Stromal cell of bone marrow (primary cell): ENCODE measurements at places on chromosomes 4 and X.

GRCh38 chr4:829291-829690 lies 3.4 kb upstream of the CPLX1 start:
- DNase-seq = no peak

GRCh38 chr4:159227984-159228383 lies 125.1 kb downstream of the RAPGEF2 start:
- peak; percentile 40 for DNase-seq

DNA sequence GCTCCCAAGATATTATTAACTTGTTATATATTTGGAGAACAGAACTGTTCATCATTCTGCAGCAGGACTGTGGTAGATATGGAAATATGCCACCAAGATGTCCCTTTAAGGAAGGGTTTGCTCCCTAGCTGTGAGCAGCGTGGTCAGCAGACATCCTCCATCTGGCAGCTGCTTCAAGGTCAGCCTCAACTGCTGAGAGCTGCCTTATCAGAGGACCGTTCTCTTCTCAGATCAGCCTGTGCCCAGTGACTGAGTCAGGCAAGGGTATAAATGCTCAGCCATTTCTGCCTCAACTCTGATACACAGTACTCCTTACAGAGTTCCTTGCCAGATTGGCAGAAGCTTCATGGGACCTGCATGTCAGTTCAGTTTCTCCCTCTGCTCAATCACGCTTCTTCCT lies 63.4 kb upstream of the MAGEB2 start:
- no peak for DNase-seq

- DNase-seq = no peak
Measured at GRCh38 chr4:1321486-1321885, 25.5 kb upstream of the UVSSA start.

DNA sequence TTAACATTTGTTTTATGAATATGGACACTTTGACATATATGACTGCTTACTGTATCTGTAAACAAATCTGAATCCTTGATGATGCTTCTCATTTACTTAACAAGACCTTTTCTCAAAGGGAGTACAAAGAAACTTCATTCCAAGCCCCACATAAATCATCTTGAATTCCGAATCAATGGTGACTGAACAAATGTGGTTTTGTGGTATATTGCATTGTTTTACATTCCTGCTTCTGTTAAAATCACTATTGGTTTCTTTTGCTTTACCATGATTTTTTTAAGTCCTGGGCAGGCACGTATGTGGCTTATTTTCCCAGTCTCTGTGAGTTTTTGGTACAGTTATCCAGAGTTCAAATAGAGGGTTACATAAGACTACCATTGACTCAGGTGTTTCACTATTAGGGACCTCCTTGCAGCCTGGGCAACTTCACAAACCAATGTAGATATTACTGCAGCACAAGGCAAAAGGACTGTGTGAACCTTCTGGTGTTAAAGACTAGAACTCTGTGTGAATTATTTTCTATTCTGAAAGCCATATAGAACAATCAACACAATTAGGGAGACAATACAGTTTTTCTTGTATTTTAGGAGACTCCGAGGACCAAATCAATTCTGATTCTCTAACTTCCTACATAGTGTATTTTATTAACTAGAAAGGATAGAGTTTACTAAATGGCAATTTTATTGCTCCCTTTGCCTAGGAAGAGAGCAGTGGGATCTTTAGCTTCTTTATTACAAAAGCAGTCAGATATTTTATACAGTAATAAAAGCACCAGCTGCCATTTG lies 196.4 kb downstream of the GALNTL6 start:
- DNase-seq = no peak

- DNase-seq = no peak
Measured at GRCh38 chr4:163810755-163811154, 316.3 kb downstream of the TMA16 start.

- no peak for DNase-seq
Measured at GRCh38 chr4:178165251-178165950, 723.2 kb upstream of the AGA start.

DNA sequence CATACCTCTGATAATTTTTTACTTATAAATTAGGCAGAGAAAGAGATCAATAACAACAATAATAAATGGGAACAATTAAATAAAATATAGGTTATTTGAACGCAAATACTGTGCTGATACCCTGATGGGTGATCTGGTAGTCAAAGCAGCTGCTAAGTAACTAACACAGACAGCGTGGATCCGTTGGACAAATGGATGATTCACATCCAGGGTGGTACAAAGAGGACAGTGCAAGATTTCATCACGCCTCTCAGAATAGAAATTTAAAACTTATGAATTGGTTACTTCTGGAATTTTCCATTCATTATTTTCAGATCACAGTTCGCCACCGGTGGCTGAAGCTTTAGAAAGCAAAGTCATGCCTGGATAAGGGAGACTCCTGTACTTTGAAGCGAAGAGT lies 1066.0 kb upstream of the ADGRL3 start:
- DNase-seq = no peak

GRCh38 chrX:122868631-122869030 lies 315.4 kb upstream of the GRIA3 start:
- DNase-seq = peak; percentile 13

- peak; percentile 25 for DNase-seq
Measured at GRCh38 chr4:166435449-166435848, 562.4 kb downstream of the TLL1 start.

- DNase-seq = no peak
Measured at GRCh38 chrX:70916754-70917153, 8.2 kb upstream of the TEX11 start.

DNA sequence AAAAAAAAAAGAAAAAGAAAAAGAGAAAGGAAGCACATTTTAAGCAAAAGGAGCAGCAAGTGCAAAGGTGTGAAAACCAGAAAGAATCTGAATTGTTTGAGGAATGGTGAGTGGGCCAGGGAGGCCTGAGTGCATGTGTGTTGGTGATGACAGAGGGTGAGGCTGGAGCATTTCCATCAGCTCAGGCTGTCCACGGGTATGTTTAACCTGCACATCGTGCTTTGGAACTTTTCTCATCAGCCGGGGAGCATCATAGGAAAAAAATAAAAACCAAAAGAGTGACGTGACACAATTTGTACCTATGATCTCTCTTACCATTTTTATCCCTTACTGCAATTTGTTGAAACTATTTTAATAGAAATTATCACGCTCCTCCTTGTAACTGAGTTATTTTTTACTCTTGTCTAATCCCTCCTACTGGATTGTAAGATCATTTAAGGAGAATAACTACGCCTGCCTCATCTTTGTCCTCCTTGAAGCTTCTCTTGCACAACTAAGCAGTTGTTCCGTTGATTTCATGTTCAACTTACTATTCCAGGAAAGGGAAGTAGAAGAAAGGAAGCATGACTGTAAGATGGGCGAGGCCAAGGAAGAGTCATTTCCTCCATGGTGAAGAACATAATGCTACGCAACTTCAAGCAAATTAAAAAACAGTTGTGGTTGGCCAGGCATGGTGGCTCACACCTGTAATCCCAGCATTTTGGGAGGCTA lies 7.0 kb downstream of the PALLD start:
- no peak for DNase-seq

GRCh38 chrX:5528057-5528456 lies 700.6 kb downstream of the NLGN4X start:
- no peak for DNase-seq

GRCh38 chr4:150493851-150494250 lies 88.1 kb upstream of the MAB21L2 start:
- DNase-seq = no peak

GRCh38 chr4:108972613-108973283 lies 209.9 kb upstream of the ETNPPL start:
- no peak for DNase-seq

DNA sequence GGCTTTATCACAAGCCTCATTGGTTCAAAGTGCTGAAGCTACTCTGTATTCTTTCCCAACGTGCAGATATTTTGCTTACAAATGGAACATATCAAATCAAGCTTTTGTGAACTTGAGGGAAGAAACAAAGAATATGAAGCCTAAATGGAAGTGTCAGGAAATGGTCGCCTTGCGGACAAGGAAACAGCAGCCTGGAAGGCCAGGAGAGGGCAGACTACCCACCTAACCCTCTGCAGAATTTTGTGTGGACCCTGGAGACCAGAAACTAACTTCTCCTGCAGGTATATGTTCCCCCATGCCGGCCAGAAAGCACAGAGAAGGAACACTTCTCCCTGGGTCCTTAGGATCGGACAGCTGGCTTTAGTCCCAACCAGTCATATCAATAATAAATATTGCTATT lies 1425.8 kb downstream of the PCDH7 start:
- DNase-seq = no peak

GRCh38 chr4:170229006-170229405 lies 139.2 kb upstream of the AADAT start:
- DNase-seq = no peak

DNA sequence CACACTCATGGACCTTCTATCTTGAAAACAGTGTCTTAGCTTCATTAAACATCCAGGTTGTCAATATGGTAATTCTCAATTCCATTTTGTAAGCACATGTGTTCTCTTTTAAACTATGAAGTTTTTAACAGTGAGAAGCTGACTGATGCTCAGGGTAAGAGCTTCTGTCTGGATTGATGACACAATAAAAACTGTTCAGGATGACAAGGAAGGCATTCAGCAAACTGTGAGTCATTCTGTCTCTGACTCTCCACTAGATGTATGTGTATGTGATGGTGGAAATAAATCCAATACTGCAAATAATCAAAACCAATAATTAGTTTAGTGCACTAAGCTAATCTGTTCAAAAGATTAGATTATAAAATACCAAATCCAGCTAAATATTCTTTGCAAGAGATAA lies 115.3 kb upstream of the ARX start:
- no peak for DNase-seq

GRCh38 chr4:33302321-33302720 lies 2582.2 kb downstream of the PCDH7 start:
- DNase-seq = no peak

DNA sequence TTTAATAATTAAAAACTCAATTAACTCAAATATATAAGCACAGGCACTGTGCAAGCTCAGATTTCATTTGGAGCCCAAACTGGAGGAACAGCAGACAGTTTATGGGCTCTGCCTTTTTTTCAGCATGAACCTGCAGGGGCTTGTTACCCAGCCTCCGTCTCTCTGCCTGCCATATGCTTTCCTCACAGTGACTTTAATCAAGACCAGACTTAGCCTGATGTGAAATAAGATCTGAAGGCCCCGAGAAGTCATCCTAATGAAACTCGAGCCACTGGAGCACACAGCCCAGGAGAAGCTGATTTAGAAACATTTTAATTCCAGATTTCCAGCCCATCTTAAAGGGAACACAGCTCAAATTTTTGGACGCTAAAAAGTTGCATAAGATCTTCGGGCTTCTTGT lies 55.6 kb downstream of the SPATA18 start:
- peak; percentile 59 for DNase-seq

DNA sequence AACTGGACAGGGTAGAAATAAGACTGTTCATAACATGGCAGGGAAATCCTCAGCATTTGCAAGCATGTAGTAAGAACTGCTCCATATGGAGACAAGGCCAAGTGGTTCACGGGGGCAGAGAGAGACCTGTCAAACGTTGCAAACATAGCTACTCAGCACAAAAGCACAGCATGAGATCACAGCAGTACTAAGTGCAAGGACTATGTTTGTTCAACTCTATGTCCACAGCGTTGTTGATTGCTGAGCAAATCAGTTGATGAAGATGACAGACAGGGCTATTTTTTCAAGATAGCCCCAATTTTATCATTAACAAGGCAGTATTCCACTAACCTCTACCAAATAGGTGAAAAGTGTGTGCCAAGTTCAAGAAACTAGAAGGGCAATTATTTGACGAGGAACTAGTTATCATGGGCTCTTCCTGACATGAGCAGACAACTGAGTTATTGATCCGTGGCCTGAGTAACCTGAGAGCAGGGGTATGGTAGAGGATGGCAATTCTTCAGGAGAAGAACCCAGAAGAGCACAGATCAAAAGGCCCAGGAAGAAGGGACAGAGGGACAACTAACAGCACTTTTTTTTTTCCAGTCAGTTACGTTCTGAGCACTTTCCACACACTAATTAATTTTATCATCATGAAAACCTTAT lies 57.4 kb downstream of the SPOCK3 start:
- DNase-seq = no peak

- no peak for DNase-seq
Measured at GRCh38 chr4:83317671-83318070, 17.0 kb downstream of the HPSE start.

DNA sequence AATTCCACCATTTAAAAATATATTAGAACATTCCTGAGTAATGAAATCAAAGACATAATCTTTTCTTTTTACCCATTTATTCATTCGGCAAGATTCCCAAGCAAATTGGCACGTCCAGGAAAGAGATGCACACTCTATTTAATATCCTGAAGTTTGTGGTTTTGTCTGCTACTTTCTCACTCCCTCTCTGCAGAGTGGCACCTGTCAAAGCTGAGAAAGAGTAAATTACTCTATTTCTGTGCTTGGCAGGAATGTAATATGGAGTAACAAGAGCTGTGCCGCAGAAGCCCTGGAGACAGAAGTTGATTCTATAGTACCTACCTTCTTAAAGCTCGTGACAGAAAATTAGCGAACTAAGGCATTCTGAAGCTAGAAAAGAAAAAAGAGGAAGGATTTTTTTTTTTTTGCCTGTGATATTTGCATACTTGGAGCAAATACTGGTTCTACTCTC lies 5.5 kb downstream of the GSTCD start:
- no peak for DNase-seq

DNA sequence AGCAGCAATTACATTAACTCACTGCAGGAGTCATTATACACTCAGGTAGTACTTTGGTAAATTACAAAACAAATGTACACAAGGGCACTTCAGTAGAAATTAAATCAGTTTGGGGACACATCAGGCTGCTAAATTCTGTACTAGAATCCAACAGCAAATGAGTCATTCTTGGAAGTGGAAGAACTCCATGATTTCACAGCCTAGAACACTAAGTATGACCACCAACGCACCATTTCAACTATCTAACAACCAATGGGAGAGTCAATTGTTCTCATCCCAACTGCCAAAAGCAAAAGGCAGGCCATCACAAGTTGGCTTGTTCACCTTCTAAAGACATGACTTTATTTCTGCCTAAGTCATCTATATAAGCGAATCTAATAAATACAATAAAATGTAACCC lies 26.6 kb downstream of the PPM1K start:
- DNase-seq = no peak

DNA sequence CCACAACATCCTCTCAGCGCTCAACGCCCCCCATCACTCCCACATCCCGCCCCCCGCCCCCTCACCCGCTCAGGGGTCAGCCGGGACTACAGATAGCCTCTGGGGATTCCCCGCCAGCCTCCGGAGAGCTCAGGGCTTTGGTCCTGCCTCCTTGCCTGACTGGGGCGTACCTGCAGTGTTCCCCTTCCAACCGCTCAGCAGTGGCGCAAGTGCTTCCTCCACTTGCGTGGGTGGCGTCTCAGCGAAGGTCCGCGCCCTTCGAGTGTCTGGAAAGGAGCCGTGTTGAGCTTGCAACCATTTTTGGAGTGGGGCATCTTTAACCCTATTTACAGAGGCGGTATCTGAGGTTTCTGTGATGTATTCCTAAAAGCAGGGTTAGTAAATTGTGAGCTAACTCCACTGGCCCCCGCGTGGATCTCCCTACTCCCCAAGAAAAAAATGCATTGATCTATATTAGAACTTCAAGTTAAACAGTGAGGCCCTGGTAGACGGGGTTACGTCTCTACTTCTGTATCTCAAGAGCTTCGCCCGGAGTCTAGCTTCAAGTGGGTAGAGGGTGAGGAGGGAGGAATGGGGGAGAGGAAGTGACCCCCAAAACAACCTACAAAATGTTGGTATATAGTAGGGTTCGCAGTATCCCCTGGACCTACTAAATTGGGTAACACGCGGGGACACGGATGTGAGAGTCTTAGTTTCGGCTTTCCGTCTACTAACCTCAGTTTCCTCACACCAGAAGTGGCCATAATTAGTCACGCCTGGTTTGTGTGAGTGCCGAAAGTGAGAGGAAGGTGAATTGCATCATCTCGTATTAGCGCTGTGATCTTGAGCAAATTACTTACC lies 16.1 kb downstream of the NKX3-2 start:
- DNase-seq = no peak

- DNase-seq = no peak
Measured at GRCh38 chr4:1345903-1346780, 866 bp upstream of the UVSSA start.
